GM18507 (cell line): ENCODE measurements at places on chromosomes 2 and 18.
A peak's percentile ranks its signal among the peaks of the same experiment; 100 is the strongest.

- no peak for DNase-seq
These were observed 48.8 kb downstream of the MCFD2 start for GRCh38 chr2:46866770-46867246.

GRCh38 chr2:148048475-148049221, 27.8 kb downstream of the MBD5 start:
- DNase-seq: no peak

GRCh38 chr2:42107249-42108042, 59.6 kb downstream of the PKDCC start:
- no peak for DNase-seq

- no peak for DNase-seq
These were observed 134.9 kb downstream of the PTH2R start for GRCh38 chr2:208541461-208541988.

DNA sequence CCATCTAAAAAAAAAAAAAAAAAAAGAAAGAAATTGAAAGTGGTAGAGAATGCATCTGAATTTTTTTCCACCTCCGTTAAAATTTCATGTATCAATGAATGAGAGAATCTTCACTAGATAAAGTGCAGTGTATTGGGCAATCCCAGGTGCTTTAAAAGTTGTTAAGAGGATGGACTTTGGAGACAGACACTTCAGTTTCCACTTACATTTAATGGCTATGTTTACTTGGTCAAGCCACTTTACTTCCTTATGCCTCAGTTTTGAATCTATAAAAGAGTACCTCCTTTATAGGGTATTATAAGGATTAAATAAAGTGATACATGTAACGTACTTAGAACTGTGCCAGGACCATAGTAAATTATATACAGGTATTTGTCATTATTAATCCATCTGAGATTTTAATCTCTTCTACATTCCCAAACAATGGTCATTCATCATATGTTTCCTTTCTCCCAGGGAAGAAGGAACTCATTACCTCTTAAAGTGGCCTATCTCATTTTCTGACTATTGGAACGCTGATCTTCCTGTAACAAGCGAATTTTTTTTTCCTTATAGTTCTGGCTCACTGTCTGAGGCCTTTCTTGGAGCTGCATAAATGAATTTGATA, 29.1 kb upstream of the TANK start:
- DNase-seq: no peak

- DNase-seq: no peak
These were observed 106.7 kb downstream of the FTCDNL1 start for GRCh38 chr2:199744260-199744659.

DNA sequence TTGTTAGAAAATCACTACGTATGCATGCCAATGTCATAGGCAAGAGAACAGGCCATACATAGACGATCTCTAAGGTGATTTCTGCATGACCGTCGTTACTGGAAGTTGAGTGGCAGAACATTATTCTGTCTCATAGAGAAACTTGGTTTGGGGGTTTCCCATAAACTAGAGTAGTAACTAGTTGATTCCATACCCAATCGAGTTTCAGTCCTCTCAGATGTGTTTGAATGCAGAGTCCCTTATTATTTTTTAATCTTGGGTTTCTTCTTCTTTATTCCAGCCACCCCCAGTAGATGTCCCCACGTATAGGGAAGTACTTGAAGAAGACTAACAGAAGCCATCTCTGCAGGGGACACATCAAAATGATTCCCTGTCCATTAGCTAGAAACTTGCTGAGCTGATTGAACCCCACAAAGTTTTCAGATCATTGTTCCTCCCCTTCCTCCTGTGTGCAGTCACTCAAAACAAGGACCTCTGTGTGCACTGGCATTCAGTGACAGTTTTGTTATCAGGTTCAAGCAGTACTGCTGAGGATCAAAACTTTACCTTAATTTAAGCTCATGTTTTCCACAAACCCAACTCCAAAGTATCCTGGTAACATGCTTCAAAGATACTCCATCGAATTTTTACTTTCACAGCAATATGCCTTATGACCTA, 68.4 kb upstream of the CDCA7 start:
- DNase-seq: peak; percentile 8

GRCh38 chr2:226426292-226426736, 373.3 kb downstream of the IRS1 start:
- no peak for DNase-seq

GRCh38 chr2:37149626-37150322, 7.0 kb downstream of the EIF2AK2 start:
- DNase-seq: no peak

DNA sequence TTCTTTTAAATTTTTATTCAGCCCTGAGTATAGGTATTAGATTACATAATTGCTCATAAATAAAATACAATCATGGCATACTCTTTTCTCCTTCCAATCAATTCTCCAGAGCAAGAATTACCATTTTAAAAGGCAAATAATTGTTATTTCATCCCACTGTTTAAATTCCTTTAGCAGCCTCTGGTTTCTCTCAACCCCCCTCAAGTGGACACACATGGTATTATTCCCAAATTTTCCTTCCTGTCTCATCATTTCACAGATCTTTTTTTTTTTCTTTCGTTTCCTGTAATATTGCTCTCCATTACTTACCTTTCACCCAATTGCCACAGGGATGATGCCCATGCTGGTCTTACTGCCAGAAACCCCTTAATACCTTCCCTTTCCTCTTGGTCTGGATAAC, 385.2 kb downstream of the RIT2 start:
- no peak for DNase-seq

DNA sequence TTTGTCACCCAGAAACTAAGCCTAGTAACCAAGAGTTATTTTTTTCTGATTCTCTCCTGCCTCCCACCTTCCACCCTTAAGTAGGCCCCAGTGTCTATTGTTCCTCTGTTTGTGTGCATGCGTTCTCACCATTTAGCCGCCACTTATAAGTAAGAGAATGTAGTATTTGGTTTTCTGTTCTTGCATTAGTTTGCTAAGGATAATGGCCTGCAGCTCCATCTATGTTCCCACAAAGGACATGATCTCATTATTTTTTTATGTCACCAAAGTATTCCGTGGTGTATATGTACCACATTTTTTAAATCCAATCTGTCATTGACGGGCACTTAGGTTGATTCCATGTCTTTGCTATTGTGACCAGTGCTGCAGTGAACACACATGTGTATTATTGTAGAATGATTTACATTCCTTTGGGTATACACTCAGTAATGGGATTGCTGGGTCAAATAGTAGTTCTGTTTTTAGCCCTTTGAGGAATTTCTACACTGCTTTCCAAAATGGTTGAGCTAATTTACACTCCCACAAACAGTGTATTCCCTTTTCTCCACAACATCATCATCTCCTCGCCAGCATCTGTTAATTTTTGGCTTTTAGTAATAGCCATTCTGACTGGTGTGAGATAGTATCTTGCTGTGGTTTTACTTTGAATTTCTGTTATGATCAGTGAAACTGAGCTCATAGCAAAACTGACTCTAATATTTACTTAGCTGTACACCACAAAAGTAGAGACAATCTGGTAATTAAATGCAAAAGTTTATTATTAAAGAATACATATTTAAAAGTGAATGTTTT, 660.1 kb upstream of the SLC8A1 start:
- DNase-seq: no peak

- peak; percentile 47 for DNase-seq
These were observed 22.7 kb upstream of the PDIA6 start for GRCh38 chr2:10835052-10835970.

DNA sequence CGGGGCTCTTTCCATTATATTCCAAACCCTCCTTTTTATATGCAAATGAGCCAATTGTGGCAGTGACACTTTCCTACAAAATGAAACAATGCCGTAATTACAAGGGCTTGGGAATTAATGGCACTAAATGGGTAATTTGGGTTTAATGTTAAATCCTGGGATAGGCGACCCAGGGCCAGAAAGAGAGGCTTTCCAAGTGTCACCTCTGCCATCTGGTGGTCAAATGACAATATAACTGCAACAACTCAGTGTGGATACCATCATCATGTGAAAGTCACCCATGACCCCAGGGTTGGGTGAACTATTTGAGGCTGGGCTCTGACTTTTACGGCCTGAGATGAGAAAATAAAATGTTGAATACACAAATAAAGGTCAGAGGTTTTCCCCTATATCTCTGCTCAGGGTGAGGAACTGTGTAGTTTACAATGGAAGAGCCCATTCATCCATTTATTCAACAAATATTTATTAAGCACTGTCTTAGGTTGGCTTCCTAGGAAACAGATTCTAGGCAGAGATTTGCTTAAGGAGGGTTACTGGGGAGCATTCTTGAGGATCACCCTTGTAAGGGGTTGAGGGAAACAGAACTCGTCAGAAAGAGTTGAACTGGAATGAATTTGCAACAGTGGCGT, 13.6 kb upstream of the THADA start:
- no peak for DNase-seq

DNA sequence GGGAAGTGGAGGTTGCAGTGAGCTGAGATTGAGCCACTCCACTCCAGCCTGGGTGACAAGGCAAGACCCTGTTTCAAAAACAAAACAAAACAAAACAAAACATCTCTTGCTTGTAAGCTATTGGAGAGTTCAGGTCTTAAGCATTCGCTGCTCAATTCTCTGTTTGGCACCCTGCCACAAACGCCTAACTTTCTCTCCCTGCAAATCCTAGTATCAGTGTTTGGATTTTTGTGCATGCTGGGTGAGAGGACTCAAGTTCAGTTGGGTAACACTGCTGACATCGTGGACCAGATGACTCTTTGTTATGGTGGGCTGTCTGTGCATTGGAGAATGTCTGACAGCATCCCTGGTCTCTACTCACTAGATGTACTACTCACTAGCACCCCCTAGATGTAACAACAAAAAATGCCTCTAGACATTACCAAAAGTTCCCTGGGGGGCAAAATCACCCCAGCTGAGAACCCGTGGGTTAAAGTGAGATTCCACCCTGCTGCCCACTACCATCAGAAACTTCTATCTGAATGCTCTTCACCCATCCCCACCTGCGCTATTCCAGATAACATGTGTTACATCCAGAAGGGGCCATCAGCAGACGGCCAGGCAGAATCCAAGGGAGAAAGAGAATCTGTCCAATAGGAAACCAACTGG, 50.9 kb downstream of the CACNB4 start:
- DNase-seq: no peak

GRCh38 chr2:185583058-185583816, 155.4 kb upstream of the FSIP2 start:
- DNase-seq: no peak

DNA sequence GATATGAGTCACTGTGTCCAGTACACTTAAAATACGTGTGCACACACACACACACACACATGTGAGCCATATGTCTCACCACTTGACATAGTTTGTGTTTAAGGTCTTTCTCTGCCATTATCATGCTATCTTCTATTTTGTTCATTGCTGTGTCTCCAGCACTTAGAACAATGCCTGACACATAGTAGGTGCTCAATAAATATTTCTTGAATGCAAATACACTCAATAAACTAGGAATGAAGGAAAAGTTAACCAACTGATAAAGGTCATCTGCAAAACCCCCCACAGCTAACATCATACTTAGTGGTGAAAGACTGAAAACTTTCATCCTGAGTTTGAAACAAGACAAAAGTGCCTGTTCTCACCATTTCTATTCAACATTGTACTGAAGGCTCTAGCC, 4.4 kb downstream of the MOCOS start:
- DNase-seq: no peak

- DNase-seq: no peak
These were observed 1277.0 kb upstream of the SLC39A10 start for GRCh38 chr2:194380011-194380410.

DNA sequence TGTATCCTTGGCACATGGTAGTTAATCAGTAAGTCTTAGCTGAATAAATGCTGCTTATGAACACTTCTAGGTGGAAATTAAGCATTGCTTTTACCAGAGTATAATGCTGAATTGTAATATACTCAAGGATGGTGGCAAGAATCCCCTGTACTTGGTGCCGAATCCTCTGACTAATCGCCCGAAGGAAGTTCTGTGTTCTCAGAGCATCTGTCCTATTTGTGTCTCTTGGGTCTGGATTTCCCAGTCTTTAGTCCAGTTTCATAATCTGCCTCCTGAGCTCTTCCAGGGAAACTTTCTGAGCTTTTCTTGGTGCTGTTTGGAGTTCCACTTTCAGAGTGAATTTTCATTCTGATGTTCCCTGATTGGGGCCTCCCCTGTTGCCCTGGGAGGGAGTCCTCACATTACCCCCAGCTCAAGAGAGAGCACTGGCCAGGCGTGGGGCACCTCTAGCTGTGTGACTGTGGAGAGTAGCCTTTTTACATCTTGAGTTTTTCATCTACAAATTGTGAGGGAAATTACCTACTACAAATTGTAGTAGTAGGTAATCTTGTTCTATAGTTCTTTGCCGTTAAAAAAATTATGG, 144.9 kb downstream of the LTBP1 start:
- DNase-seq: no peak

- no peak for DNase-seq
These were observed 92.3 kb downstream of the METTL8 start for GRCh38 chr2:171341394-171342066.

DNA sequence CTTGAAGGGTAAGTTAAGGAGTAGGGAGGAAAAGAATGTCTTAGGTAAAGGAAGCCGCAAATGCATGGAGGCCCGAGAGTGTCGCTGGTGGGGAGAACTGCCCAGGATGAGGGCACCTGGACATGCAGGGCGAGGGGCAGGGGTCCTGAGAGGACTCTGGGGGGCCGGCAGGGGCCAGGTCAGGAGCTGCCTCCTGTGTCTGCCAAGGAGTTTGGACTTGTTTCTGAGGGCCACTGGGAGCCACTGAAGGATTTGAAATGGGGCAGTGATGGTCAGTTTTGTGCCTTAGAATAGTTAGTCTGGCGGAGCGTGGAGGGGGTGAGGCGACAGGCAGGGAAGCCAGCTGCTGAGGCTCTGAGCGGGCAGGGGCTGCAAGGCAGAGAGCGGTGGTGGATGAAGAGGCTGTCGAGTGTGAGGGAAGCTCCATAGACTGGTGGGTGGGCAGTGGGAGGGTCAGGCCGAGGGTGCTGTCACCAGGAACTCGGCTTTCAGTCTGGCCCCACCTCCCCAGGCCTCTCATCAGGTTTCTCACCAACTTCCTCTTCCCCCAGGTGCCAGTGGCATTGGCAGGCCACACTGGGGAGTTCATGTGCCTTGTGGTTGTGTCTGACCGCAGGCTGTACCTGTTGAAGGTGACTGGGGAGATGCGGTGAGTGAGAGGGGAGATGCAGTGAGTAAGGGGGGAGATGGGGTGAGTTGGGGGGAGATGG, 14.7 kb upstream of the SLC4A3 start:
- DNase-seq: no peak

- no peak for DNase-seq
These were observed 51.1 kb downstream of the PLEKHM3 start for GRCh38 chr2:207974216-207974605.

DNA sequence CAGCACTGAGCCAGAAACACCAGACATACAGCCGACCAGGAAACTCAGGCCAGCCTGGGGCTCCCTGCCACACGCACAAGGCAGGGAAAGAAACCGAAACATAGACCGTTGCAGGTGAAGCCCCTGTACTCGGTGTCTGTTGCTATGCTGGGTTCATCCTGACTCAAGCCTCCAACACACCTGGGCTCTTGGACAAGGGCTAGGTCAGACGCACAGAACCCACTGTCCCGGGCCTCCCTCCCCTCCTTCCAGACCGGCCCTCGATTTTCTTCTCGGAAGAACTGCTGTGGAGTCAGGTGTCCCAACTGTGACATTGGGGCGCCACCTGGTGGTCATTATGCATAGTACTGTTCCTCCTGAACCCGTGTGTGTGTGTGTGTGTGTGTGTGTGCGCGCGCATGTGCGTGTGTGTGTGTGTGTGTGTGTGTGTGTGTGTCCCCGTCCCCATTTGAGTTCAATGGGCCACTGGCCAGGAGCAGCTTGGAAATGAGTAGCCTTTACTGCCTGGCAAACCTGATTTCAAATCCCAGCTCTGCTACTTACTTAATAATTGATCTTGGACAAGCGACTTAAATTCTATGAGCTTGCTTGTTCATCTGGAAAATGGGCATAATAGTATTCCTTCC, 55.4 kb upstream of the GLI2 start:
- DNase-seq: peak; percentile 52
